Stimulated activated CD8-positive, alpha-beta memory T cell treated with anti-CD3 and anti-CD28 coated beads, Interleukin-4, amount 100 ng/mL, for 1 hour (primary cell): ENCODE measurements at places on chromosomes 1 and 21.

DNA sequence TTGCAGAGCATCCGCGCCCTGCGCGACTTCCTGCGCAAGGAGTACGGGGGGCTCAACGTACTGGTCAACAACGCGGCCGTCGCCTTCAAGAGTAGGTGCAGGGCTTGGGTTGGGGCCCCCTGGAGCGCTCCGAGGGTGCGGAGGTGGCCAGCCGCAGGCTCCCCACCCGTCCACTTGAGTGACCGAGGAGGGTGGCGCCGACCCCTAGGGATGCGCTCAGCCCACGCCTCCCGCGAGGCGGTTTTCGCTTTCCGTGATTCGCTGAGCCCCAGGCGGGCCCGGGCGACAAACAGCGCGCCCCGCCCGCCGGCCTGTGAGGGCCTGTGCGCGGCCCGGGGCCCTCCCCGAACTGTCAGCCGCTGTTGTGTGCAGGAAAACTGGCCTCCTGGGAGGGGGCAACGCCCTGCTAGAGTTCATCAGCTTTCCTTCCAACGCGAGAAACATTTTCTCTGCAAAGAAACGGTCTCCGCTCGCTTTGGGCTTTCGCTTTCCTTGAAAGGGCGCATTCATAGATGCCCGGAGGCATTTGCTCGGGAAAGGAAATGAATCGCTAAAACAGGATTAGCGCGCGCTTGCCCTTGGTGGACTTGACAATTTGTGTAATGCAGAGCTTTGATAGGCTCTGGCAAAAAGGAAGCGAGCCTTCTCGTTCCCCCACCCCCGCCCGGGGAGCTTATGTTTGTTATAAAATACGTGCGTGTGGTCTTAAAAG, 668 bp downstream of the CBR3 start:
- DNase-seq, result no peak

- DNase-seq, result no peak
Measured at GRCh38 chr21:41369920-41370839, 8.4 kb downstream of the MX2 start.

DNA sequence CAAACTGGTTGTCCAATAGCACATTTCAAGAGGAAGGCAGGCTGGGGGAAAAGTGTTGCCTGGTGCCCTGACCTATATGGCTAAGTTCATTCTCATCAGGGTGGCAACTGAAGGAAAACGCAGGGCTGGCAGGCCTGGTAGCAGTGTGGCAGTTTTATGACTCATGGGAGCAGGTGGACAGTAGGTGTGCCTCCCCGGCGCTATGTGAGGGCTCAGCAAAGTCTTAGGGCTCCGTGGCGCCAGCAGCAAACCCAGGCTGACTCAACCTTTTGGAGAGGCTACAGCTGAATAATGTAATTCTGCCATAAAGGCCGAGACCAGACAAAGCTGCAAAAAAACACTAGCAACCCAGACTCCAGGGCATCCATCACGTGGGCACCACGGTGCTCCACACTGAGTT, 23.6 kb downstream of the GADD45A start:
- DNase-seq, result no peak

- no peak for DNase-seq
Measured at GRCh38 chr1:67138813-67139499, 4.2 kb upstream of the C1orf141 start.

GRCh38 chr1:215888159-215888558, 321.1 kb downstream of the KCTD3 start:
- no peak for DNase-seq

DNA sequence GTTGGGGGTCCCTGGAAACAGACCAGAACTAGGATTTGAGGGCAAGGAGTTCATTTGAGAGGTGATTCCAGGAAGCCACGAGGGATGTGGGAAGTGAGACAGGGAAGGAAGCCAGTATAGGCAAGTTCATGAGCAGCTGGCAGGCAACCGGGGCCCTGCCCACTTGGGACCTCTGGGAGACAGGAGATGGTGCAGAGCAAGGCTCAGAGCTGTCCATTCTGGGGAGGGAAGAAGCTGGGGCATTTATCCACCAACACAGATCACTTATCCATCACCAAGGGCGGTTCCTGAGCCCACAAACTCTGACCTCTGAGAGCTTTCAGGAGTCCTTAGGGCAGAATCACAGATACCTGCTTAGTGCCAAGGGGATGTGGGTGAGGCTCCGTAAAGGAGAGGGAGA, 16.8 kb downstream of the EDN2 start:
- DNase-seq, result no peak

GRCh38 chr1:147243841-147244240, 1.4 kb downstream of the CHD1L start:
- no peak for DNase-seq

DNA sequence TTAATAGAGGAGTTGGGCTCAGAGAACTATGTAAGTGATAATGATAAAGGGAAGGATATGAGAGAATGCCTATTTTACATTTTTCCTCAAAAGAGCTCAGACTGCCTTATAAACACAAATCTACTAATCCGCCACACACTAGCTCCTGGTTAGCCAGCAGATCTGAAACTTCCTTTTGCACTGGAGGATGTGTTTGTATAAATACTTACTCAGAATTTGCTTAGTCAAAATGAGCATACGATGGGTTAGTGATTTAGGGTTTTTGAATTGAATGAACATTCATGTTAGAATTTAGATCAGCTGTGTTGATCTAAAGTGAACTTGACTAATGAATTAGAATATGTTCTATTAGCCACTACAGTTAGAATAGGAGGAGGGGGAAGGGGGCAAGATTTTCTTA, 9.1 kb upstream of the IER5 start:
- no peak for DNase-seq

- no peak for DNase-seq
Measured at GRCh38 chr1:82446955-82447354, 646.2 kb downstream of the ADGRL2 start.

- no peak for DNase-seq
Measured at GRCh38 chr1:7954683-7955082, 6.8 kb upstream of the PARK7 start.

DNA sequence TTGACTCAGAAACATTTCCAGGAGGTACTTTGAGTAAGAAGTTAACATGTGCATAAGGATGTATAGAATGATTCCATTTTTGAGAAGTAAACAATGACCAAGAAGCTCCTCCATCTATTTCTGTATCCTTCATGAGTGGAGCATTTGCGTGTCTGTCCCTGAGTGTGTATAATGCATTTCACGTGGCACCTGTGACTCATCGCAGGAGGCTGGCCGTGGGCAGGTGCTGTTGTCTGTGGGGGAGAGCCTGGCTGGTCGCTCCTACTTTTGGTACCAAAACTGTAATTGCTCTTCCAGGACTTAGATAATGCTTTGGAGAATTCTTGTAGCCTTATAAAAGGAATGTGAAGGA, 16.5 kb downstream of the SLC37A1 start:
- DNase-seq, result no peak

- no peak for DNase-seq
Measured at GRCh38 chr1:229035748-229036082, 235.2 kb upstream of the RAB4A start.

DNA sequence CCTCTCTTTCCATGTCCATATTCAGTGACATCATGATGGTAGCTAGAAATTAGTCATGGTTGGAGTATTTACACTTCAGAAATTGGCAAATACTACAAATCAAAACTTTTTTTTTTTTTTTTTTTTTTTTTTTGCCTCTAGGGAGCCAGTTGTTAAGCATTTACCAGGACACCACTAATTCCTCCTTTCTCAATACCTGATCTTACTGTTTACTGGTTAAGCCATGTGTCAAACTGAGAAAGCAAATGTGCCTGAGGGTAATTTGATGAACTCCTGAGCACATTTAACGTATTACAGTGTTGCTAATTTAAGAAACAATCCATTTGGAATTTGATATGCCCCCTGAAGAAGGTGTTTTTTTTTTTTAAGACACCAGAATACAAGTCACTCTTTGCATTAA, 94.4 kb downstream of the DNM3 start:
- no peak for DNase-seq

GRCh38 chr21:42988236-42988965, 14.0 kb downstream of the PKNOX1 start:
- no peak for DNase-seq

- no peak for DNase-seq
Measured at GRCh38 chr1:43549921-43550597, 19.4 kb downstream of the PTPRF start.
